Stimulated activated CD8-positive, alpha-beta memory T cell treated with anti-CD3 and anti-CD28 coated beads, Interleukin-7, amount 100 ng/mL, for 24 hours (primary cell): ENCODE measurements at places on chromosomes 1 and 21.

DNA sequence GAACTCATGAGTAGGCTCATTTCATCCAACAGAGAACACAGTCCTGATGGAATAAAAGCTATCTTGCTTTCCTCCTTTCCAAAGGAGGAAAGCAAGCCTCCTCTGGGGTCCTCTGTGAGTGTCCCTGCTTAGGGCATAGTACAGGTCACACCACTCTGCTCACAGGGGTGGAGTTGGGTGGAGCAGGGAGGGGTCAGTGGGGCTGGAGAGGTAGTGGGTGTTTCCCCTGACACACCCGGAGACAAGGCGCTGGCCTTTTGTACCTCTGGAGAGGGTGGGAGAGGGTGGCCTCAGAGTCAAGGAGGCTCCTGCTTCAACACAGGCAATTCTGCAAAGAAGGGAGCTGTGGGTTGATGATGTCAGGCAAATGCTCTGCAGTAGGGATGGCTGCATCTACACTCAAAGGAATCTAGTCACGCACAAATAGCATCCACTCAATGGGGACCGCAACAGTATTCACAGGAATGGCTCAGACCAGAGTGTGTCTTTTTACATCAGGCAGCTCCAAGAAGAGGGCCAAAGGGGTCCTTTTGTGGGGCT, 58.6 kb upstream of the PLXNA2 start:
- no peak for DNase-seq

GRCh38 chr21:35284199-35284598, 235.1 kb upstream of the RUNX1 start:
- no peak for DNase-seq

DNA sequence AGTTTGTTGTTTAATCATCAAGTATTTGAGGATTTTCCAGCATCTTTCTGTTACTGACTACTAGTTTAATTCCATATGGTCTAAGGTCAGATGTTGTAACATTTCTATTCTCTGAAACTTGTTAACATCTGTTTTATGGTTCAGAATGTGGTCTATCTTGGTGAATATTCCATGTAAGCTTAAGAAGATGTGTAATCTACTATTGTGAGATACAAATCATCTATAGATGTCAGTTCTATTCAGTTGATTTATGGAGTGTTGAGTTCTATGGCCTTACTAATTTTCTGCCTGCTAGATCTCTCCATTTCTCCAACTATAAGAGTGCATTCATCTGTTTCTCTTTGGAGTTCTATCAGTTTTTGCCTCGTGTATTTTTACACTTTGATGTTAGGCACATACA, 31.5 kb downstream of the WARS2 start:
- DNase-seq = no peak

- no peak for DNase-seq
Measured at GRCh38 chr1:210264496-210265380, 32.1 kb downstream of the SERTAD4 start.

DNA sequence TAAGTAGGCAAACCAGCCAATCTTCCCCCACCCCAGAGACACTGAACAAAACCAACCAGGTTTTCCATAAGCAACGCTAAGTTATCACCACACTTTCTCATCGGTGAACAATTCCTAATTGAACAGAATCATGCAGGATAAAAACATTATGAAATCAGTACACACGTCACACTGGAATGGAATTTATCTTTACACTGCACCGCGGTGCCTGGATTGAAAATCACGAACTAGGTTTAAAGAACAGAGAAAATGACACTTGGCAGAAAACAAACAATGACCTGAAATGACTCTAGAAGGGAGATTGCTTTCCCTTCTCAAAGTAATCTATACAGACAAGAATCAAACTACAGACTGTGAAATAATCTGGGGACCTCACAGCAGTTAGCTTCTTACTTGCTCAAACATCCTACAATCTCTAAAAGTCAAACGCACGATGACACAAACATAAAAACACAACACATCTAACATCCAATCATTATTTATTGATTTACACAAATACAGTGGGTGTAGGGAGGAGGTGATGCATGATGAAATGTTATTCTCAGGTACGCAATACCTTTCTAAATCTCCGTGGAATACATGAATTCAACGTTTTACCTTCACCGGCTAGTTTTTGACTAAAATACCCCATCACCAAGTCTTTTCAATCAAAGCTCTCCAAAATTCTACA, 1.9 kb downstream of the EIF4G3 start:
- no peak for DNase-seq

DNA sequence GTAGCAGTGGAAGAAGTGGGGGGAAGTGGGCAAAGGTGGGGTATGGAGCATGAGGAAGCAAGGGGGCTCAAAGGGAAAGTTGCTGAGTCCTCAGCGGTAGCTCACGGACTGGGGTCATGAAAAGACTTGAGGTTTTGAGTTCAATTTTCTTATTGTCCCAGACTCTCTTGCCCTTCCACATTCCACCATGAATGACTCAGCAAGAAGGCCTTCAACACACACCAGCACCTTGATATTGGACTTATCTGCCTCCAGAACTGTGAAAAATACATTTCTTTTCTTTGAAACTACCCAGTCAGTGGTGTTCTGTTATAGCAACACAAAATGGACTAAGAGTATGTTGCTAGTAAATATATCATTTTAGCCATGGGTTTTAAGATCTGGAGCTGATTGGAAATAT, 17.3 kb upstream of the RHBDL2 start:
- DNase-seq = no peak

DNA sequence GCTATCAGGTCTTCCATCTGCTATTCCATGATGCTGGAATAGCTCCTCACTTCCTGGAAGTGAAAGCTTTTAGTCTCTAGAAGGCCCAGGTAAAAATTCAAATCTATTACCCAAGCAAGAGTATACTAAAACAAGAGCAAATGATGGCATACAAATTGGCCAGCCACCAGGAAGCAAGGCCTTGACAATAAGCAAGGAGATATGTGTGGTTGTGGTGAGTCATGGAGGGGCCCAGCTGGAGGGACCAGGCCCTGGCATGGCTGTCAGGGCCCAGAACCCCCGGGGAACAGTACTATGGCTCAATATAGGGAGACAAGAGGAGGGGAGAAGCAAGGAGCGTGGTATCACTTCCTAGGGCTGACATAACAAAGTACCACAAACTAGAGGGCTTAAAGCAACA, 358.7 kb downstream of the RRAGC start:
- DNase-seq = no peak
